ENCODE measurements at places on chromosomes 6 and 20.

- no peak for DNase-seq
Measured at GRCh38 chr6:34241351-34242215, 4.9 kb downstream of the HMGA1 start.

GRCh38 chr6:25710287-25710686 is 44.3 kb upstream of the SLC17A4 start:
- no peak for DNase-seq

- no peak for DNase-seq
Measured at GRCh38 chr6:35320031-35320410, 22.3 kb upstream of the PPARD start.

- DNase-seq = no peak
Measured at GRCh38 chr6:33983721-33984465, 162.0 kb downstream of the GRM4 start.

DNA sequence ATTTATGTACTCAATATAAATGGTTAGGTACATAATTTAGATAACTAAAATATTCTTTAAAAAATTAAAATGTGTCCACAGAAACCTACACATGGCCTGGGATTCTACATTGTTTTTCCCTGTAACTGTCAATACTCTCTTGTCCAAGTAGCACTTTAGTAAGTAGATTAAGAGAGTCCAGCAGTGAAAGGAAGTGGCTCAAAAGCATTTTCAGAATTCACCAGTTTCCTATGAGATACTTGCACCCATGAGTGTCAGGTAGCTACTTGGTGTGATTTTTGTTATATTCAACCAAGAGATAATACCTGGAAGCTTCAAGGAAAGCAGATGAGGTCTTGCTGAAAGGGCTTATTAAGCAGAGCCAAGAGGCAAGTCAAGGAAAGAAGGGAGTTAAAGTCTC is 126.3 kb downstream of the FYN start:
- DNase-seq = no peak

- no peak for DNase-seq
Measured at GRCh38 chr6:20098267-20098876, 113.9 kb downstream of the MBOAT1 start.

DNA sequence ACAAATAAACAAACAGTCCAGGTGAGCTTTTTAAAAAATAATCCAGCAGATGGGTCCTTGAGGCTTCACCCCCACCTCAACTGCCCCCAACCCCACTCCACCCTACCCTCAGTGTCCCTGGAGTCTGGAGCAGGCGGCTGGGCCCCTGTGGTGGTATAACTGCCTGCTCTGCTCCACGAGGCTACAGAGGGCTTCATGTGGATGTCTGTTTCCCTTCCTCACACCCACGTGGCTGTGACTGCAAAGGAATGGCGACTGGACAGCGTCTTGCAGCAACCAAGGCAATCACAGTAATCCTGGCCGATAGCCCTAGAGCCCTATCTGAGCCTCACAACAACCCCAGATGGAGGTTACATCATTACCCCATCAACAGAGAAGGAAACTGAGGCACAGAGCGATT is 76.5 kb downstream of the SLC2A10 start:
- no peak for DNase-seq

DNA sequence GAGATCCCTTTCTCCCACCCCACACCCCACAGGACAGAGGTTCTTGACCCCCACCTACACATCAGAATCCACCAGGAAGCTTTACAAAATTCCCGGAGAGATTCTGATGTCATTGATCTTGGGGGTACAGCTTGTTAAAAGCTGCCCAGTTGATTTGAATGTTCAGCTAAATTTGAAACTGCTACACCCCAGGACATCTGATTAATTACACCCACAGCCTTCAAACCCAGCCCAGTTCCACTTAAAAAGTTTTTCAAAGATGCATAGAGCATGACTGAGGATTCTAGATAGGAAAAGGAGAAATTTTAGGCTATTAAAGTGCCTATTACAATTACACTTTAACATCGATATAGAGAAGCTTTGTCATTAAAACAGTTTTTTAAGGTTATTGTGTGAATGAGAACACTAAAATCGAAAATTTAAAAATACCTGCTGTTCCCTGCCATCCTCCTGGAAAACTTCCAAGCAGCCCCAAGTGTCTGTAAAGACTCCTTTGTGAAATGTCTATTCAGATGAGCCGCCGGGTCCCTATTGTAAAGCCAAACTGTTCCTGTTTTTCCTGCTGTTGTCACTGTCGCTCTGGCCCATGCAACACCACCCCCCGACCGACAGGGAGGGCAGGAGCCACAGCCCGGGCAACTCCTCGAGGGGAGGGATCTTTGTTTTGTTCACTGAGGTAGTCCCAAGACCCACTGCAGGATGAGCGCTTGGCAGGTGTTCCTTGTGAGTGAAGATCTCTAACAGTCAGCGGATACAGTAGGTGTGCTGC is 132.5 kb upstream of the PHACTR3 start:
- no peak for DNase-seq

All from stimulated activated CD4-positive, alpha-beta T cell treated with anti-CD3 and anti-CD28 coated beads, Interleukin-15, amount 100 ng/mL, for 1 hour (primary cell).